Omental fat pad (tissue), 4 donors: ENCODE measurements at places on chromosomes 13 and 19.

GRCh38 chr19:43782689-43783231 is 2.0 kb upstream of the KCNN4 start:
- DNase-seq = no peak

DNA sequence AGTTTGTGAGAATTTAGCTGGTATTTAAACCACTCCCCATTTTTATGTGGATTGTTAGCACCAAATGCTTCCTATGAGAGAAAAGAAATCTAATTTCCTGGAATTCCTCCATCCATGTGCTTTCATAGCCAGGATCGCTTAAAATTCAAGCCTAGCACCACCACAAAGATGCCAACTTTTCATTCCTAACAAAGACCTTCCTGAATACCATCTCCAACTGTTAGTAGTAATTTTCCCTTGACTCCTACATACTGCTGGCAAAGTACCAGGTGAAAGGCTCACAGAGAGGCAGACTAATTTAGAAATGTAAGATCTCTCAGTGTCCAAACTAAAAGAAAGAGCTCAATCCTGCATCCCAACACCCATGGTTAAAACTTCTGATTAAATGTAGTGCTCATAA is 386.3 kb downstream of the KCTD12 start:
- DNase-seq = no peak

GRCh38 chr19:35070471-35070870 is 28.9 kb downstream of the HPN start:
- no peak for DNase-seq

GRCh38 chr13:64397701-64398100 is 2832.4 kb downstream of the PCDH9 start:
- DNase-seq = no peak

DNA sequence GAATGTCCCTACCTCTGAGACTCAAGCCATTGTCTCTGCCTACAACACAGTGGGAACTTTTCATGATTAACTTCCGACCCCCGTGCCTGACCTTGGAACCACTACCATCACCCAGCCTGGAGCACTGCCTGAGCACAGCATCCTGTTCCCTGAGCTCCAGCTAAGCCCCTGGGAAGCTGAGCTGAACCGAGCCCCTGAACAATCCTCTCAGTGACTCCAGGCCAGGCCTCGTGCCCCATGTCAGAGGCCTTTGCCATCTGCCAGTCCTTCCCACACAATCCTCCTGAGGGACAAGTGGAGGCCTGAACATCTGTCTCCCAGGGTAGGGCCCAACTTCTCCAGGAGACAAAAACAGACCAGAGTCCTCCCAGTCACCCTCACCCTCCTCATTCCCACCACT is 17.5 kb downstream of the CEACAM3 start:
- DNase-seq = no peak

DNA sequence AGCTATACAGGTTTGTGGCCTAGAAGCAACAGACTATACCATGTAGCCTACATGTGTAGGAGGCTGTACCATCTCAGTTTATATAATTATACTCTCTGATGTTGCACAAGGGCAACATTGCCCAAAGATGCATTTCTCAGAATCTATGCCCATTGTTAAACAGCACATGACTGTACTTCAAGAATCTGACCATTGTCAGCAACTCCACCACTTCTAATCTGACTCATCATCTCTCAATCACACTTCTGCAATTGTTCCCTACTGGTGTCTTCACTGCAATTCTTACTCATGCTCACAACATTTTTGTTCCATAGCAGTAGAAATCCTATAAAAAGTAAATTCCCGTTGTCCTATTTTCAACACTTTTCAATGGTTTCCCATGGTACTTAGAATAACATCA is 63.9 kb upstream of the ATXN8OS start:
- no peak for DNase-seq

DNA sequence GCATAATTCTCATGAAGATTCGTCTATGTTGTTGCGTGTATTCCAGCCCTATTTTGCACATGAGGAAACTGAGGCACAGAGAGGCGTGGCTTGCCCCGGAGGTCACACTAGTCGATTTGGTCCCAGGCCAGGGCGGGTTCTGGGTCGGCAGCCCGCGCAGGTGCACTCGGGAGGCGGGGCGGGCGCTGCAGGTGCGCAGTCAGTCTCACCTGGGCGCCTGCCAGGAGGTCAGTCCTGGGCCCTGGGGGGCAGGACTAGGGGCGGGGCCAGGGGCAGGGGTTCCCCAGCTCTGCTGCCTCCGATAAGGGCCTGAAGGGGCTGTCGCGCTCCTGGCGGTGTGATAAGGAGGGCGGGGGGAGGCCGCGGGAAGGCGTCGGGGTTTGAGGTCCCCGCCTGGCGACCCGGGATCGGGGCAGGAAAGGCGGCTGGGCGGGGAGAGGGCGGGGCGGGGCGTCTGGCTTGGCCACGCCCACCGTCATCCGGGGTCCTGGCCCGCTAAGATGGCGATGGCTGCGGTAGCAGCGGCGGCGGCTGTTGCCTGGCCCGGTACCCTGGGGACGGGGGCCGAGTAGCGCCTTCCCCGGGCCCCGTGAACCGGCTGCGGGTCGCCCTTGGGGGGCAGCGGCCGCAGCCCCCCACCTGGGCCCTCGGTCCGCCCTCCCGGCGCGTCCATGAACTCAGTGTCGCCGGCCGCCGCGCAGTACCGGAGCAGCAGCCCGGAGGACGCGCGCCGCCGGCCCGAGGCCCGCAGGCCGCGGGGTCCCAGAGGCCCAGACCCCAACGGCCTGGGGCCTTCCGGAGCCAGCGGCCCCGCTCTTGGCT is at the start of gene ATG4D:
Gene ATG4D (plus strand): TSS at position 485 of the 822 bp plus-strand sequence. CDS start 187 bp downstream, at position 672.
- DNase-seq = peak; percentile 57

- DNase-seq = no peak
Observed at GRCh38 chr13:29730253-29730652, 120.2 kb downstream of the UBL3 start.

DNA sequence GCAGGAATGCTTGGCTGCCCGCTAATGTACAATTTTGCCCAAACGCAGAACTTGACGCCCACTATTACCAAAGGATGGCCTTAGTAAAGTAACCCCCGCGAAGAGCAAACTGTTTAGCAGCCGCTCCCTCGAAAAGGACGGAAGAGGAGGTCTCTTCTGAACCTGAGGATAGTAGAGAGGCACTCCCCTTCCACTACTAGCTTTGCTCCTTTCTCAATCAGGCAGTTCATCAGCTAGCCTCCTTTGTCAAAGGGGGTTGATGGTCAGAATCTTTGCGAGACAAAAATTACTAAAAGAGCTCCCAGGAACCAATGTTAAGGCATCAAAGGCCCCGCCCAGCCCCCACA is 534 bp downstream of the CAB39L start:
- DNase-seq = no peak
